DMS 273 treated with DMSO at 0.1 percent for 48 hours (cell line): ENCODE measurements at places on chromosomes 11 and 22.

DNA sequence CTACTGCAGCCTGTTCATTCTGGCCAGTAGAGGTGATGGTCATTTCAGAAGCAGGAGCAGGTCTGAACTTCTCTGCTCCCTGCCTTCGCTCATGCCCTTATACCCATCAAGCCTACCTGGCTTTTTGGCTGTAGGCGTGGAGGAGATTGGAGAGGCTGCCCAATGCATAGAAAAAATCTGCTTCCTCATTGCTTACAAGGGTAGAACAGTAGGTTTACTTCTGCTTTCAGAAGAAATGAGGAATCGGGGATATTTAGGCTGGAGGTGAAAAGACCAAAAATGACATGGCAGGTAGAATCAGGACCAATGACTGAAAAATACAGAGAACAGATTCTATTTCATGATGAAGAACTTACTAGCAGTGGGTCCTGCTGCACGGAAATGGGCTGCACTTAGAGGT is 72.9 kb upstream of the YWHAH start:
- DNase-seq: no peak

DNA sequence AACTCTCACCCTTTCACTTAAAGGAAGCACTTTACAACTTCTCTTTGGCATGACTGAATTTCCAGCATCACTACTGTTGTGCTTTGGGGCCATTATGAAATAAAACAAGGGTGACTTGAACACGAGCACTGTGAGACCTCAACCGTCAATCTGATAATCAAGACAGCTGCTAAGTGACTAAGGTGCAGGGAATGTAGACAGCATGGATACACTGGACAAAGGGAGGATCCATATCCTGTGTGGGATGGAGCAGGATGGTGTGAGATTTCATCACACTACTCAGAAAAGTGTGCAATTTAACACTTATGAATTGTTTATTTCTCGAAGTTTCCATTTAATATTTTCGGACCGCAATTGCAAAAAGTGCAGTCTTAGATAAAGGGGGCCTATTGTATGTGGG is 16.1 kb upstream of the EXPH5 start:
- no peak for DNase-seq

GRCh38 chr11:10298342-10298741 is 4.3 kb upstream of the SBF2 start:
- no peak for DNase-seq

DNA sequence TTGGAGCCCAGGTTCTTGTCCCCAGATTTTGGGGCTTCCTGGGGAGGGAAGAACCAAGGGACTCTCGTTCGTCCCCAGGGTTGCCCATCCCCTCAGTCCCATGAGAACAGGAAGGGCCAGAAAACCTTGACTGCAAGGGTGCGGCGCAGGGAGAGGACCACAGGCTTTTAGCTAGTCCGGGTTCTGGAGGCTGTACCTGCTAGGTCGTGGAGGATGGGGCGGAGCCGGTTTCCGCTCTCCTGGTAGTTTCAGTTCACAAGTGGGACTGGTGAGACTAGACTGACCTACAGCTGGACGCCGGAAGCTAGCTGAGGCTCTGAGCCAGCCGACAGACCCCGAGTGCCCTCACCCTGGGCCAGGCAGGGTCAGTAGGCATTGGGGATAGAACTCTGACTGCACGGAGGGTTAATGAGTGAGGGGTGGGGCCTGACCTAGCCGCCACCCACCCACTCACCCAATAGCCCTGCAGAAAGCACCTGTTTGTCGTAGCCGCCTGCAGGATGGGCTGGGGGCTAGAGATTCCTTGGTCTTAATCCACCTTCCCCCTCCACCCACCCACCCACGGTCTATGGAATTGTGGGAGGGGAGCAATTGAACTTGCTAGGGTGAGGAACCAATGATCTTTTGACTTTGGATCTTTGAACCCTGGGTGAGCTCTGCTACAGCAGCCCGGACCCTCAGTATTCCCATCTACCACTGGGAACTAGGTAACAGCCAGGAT is 1.5 kb downstream of the MAFF start:
- DNase-seq: no peak

DNA sequence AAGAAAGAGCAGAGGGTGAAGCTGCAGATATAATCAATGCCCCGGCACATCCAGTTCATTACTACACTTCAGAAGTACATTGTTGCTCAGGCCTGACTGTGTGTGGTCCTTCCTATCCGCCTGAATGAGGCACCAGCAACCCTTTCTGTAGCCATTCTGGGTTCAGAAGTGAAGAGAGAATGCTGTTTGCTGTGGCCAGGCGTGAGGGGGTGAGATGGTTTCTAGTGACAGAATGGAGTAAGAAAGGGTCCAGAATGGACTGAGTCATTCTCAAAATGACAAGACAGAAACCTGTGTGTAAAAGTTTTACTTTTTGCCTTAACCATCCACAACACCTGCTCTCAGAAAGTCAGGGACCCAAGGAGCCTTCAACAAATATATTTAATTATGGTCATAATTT is 334.8 kb downstream of the GUCY1A2 start:
- DNase-seq: no peak

DNA sequence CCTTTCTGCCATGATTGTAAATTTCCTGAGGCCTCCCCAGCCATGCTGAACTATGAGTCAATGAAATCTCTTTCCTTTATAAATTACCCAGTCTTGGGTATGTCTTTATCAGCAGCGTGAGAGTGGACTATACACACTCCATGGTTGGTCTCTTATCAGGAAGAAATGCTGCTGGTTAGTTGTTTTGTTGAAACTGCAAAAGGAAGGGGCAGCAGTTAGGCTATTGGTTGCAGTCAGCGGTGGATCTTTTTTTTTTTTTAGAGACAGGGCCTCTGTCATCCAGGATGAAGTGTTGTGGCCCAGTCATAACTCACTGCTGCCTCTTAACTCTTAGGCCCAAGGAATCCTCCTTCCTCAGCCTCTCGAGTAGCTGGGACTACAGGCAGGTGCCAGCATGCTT is 51.7 kb downstream of the HSD17B12 start:
- DNase-seq: no peak

GRCh38 chr11:125387901-125388300 is 108.2 kb downstream of the FEZ1 start:
- DNase-seq: no peak

DNA sequence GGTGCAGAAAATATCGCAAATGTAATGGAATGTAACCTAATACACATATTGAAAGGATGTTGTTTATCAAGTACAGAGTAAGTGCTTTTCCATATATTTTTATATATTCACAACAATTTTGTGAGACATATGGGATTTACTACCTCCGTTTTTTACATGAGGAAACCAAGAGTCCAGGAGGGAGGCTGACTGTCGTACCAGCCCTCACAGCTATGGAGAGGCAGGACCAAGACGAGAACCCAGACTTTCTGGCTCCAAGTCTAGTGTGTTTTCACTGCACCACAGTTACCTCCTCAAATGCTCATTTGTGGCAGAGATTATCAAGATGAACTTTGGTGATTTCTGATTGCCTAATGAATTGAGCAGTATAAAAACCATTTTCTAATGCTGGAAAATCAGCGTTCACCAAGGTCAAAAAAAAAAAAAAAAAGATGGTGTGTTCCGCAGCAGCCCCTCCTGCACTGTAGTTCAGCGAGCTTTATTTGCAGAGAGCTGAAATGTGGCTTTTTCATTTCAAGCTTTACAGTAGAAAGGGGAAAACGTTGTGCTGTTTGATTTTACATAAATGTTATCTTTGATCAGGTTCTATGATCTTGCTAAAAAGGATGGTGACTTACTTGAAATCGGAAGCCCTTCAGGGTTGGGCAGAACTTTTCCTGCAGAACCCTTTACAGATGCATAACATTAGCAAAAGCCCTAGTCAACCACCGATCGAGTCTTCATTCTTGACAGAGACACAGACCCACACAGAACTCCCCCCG is 44.7 kb upstream of the WEE1 start:
- DNase-seq: peak; percentile 14

- DNase-seq: no peak
Observed at GRCh38 chr11:131460931-131461330, 90.5 kb downstream of the NTM start.

DNA sequence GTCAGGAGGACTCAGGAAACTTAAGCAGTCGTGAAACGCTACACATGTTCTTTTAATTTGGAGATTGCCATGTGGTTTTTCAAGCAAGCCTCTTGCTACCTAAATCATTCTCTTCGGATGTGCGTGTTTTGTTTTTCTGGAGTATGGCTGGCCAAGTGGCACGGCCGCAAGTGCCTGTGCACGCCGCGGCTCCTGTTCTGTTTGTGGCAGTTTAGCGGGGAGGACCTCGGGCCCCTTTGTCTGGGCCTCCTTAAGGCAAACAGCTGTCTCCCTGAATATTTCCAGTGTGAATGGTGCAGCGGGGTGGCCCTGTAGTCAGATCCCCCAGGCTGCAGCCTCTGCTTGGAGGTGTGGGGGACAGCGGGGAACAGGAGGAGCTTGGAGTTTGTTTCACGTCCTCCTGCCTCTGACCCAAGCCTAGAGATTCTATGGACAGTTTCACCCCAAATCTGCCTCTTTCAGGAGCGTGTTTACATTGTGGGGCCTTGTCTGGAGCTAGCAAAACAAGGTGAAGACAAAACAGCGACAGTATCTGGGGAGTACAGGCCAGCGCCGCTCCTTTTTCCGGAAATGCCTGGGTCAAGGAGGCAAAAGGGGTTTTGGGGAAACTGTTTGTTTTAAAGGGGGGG is 1.3 kb downstream of the LRP5 start:
- peak; percentile 34 for DNase-seq

DNA sequence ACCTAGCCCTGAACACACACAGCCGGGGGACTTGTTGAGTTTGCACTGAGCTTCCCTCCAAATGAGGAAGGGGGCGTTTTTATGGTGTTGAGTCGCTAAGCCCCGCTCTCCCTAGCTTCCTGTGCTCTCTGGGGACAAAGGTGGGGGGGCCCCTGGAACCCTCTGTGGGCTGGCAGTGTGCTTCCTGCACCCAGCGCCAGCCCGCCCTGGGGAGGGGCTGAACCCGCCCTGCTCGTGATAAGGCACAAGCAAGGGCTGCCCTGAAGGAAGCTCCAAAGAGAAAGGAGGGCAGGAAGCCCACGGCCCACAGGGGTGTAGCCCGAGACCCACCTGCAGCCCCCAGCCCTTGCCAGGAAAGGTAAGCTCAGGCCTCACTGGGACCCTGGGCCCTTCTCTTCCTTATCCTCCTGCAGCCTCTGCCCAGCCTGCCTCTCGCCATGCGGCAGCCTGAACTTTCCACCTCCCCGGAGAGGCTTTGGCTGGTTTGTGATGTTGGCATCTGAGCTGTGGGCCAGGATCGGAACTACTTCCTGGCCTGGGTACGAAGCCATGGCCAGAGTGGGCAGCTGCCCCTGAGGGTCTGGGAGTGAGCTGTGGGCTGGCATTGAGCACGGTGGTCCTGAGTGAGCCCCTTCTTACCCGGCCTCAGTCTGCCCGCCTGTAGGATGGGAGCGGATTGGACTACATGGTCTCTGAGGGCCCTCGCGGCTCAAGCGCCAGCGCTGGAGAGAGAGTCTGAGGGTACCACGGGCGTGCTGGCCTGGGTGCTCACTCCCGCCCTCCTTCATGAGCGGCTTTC is at the start of gene FERMT3:
TSS of gene FERMT3 (plus strand) at position 265 of the 799 bp plus-strand sequence. CDS start 644 bp downstream, outside the sequence.
- no peak for DNase-seq

DNA sequence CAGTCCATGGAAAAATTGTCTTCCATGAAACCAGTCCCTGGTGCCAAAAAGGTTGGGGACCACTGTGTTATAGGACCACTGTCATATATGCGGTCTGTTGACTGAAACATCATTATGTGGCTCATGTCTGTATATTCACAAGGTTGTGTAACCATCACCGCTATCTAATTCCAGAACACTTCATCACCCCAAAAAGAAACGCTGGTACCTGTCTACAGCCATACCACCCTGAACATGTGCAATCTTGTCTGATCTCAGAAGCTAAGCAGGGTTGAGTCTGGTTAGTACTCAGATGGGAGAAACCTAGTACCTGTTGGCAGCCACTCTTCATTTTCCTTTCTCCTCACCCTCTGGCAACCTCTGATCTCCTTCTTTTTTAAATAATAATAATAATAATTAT is 12.9 kb upstream of the PIK3IP1 start:
- DNase-seq: no peak

DNA sequence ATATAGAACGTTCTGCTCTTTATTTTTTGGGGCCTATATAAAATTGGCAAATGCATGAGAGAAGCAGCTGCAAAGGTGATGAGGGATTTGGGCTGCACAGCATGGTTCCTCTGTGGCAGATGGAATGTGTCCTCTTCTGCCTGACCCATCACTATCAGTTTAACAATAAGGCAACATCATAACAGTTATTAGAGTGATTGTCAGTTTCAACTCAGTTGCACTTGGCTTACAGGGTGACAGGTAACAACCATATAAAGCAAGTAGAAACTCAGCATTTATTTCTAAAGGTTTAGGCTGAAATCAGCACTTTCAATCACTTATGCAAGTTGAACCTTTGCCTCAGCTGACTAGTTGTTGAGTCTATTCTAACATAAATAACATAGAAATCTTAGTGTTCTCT is 935.4 kb upstream of the CHORDC1 start:
- no peak for DNase-seq

DNA sequence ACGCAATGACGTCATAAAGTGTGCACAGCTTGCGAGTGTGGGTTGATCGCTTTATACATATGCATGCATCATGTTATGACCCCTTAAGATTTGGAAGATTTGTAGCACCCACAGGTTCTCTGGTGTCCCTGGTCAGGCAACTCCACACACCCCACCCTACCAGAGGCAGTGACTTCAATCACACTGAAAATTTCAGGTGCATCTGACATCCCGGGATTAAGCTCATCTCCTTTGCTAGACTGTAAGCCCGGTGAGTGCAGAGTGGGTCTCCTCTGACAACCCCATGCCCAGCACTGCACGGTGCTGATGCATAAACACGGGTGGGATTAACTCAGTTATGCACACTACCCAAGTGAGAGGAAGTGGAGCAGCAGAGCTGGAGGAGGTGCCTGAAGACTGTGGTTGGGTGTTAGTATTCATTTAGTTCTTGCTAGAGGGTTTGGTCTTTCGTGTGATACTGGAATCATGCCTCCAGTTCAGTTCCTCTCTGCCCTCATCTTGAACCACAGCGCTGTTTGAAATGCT is 6.5 kb downstream of the ARSA start:
- no peak for DNase-seq

GRCh38 chr11:105202422-105202821 is 62.9 kb upstream of the CARD18 start:
- DNase-seq: no peak

DNA sequence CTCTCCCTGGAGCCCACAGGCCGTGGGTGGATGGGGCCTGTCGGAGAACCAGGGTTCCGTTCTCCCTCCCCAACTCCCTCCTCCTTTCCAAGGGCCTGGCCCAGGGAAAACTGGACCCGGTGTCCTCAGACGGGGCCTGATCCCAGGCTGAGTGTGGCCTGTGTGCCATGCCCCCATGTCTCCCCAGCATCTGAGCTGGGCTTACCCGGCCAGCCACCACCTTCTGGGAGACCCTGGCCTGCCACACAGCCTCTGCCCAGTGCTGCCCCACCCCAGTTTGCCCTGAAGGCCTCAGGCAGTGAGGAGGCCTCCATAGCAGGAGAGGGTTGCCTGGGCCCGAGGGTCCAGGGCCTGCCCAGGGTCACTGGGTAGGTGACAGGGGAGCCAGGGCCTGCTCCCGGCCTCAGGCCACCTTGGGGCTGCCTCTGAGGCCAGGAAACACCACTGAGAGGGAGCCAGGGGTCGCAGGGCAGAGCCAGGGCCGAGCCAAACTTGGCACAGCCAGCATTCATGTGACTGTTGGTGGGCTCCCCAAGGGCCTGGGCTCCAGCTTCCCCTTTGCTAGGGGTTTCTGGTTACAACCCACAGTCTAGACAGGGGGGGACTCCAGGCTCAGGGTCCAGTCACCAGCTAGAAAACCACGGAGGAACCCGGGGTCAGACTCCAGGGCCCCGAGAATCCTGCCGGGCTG is 590 bp upstream of the IFITM10 start:
- DNase-seq: no peak

GRCh38 chr11:34798985-34799384 is 117.2 kb downstream of the APIP start:
- no peak for DNase-seq

- no peak for DNase-seq
Observed at GRCh38 chr11:30377347-30377746, 54.4 kb downstream of the ARL14EP start.
